ENCODE measurements at places on chromosomes 16 and 17.

DNA sequence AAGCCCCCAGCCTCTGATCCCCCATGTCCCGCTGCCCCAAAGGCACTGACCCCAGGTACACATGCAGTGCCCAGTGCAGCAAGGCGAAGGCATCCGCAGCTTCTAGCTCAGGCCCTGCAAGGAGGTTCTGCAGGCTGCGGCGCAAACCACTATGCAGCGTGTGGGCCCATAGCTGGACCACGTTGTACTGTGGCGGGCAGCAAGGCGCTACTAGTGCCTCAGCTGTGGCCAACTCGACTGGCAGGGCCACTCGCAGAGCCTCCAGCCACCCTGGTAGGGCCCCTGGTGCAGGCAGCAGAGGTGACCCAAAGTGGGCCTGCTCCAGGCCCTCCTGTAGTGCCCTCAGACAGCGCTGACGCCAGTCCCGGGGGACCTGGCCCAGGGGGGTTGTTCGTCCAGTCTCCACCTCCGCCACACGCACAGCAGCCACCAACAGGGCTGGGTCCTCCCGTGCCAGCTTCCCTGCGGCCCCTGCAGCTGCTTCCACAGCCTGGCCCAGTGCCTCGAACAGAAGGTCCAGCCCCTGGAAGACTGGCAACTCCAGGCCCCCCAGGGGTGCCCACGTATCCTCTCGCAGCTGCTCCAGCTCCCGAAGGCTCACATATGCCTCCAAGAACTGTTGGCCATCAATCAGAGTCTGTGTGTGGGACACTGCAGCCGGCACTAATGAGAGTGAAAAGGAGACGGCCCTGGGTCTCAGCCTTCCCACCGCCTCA lies 2.6 kb downstream of the EXOC3L1 start:
- no peak for DNase-seq

DNA sequence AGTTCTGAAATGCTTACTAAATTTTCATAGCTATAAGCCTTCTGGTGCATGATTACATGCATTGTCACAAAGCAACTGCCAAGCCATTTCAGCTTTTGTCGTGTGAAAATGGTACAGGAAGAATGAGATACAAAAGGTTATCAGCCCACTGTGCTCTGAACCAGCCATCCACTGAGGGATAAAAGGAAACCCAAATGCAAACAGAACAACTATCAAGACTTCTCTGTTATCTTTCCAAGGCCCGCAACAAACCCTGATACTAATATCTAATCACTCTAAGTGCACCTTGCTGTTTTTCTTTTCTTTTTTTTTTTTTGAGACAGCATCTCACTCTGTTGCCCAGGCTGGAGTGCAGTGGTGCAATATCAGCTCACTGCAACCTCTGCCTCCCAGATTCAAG lies 109.0 kb downstream of the FTO start:
- no peak for DNase-seq

GRCh38 chr17:56679777-56680422 lies 86.4 kb downstream of the NOG start:
- no peak for DNase-seq

DNA sequence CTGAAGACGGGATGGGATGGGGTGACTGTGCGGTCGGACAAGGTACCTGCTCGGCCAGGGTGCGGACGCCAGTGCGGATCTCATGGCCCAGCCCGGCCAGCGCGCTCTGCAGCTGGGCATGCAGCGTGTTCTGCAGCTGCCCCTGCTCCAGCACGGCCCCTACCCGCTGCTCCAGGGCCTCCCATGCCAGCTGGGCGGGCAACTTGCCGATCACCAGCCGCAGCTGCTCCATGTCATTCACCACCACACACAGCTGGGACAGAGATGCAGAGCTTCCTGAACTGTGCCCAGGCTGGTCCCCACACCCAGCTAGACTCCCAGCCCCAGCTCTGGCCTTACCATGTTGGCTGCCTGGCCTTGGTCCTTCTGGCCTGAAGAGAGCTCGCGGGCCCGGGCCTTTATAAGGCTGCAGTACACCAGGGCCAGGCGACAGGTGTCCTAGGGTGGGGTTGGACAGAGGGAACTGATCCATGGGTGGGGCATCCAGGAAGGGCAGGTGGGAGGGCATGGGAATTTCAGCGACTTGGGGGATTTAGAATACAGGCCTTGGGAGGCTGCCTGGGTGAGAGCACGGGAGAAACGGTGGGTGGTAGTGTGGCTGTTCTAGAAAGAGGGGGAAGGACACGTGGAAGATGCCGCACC lies 9.8 kb downstream of the UNC13D start:
- DNase-seq: no peak

GRCh38 chr17:72555052-72555451 lies 434.2 kb downstream of the SOX9 start:
- no peak for DNase-seq

GRCh38 chr17:4986951-4987766 lies at the start of gene CAMTA2:
CAMTA2 (minus strand) TSS chr17:4987675; CDS start chr17:4986222, 1,453 bp downstream.
- peak; percentile 86 for DNase-seq

DNA sequence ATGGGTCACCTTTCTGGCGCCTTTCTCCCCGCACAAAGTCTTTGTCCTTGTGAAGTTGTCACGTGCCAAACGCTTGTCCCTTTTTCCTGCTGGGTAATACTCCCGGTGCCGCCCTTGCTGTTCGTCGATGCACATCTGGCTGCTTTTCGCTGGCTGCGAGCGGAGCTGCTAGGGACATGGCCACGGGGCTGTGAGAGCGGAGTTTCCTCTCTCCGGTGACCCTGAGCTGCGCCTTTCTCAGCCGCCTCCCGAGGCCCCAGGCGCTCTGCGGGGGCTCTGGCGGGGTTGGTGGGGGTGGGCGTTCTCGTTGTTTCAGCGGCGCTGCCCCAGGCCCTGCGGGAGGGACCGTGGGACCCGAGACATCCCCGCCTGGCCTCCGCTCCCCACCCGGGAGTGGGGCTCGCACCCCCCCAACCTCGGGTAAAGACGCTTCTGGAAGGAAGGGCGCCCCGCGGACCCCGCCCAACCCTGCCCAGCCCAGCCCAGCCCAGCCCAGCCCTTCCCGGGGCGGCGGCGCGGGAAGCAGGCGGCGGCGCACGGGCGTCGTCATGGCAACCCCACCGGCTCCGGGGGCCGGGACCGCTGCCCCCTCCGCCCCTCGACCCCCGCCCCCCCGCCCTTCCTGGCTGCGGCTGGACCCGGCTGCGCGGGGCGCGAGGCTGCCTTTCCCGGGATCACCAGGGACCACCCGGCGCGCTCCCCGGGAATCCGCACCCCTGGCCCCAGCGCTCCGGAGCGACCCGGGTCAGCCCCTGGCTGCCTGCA lies 12.3 kb downstream of the CHMP6 start:
- DNase-seq: no peak
